ENCODE measurements at places on chromosomes 5 and 9. TPM values are rescaled to one million over a fixed set of nuclear protein-coding genes. Genes with fewer than 3 reads are reported as not detected.

NME5 gene
- not detected for total RNA-seq

- H3K4me3 ChIP-seq: peak overlapping the region; percentile 46
- peak overlapping the region; percentile 94 for H3K27ac ChIP-seq
- peak; percentile 71 for DNase-seq
- H3K4me1 ChIP-seq: peaks cover 64% of the 10 kb centered on the region
- no peaks in the 10 kb centered on the region for H3K36me3 ChIP-seq
Observed at GRCh38 chr5:132268769-132269551, 11.5 kb downstream of the PDLIM4 start.

OTP gene
- total RNA-seq: not detected

COL15A1 gene
- 0.40 TPM for total RNA-seq

GRCh38 chr5:90554358-90555006 lies 4.1 kb upstream of the ADGRV1 start:
- no peak for DNase-seq
- no peak overlapping the region for H3K4me3 ChIP-seq
- H3K4me1 ChIP-seq: no peaks in the 10 kb centered on the region
- H3K36me3 ChIP-seq: no peaks in the 10 kb centered on the region
- peaks cover 29% of the 10 kb centered on the region for H3K27me3 ChIP-seq

DNA sequence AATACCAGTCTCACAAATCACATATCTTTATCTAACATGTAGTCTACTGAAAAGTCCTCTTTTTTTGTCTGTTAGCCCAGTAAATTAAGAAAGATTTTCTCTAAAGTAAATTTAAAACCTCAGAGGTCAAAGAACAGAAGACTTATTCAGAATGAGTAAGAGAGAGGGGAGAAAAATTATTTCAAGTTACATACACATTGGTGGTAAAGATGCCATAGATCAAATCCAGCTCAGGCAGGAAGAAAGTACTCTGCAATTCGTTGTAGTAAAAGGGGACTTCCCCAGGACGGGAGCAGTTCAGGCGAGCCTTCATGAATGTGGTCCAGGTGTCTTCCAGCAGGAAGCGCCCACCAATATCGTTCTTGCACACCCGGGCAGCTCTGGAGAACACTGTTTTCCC lies 344.1 kb downstream of the SEMA5A start:
- H3K36me3 ChIP-seq: peaks cover 28% of the 10 kb centered on the region
- DNase-seq: no peak
- no peaks in the 10 kb centered on the region for H3K27me3 ChIP-seq
- no peak overlapping the region for H3K4me3 ChIP-seq
- peak overlapping the region; percentile 40 for H3K27ac ChIP-seq

GRCh38 chr5:16457853-16458252 lies 7.7 kb downstream of the ZNF622 start:
- peaks cover 41% of the 10 kb centered on the region for H3K36me3 ChIP-seq
- H3K27ac ChIP-seq: peak overlapping the region; percentile 54
- DNase-seq: no peak
- no peak overlapping the region for H3K4me3 ChIP-seq
- H3K27me3 ChIP-seq: peaks cover 1% of the 10 kb centered on the region

PCDHA6 gene
- total RNA-seq: 0.09 TPM

TYRP1 gene
- total RNA-seq: not detected

FEM1C gene
- 12.2 TPM for total RNA-seq

DPP7 gene
- total RNA-seq: 93.6 TPM

GRCh38 chr9:90099262-90099963 lies 494.6 kb downstream of the GADD45G start:
- no peak for DNase-seq
- H3K4me3 ChIP-seq: no peak overlapping the region
- no peak overlapping the region for H3K27ac ChIP-seq
- no peaks in the 10 kb centered on the region for H3K4me1 ChIP-seq

NUTM2F gene
- total RNA-seq: not detected

TXNDC8 gene
- total RNA-seq: not detected

- peaks cover 12% of the 10 kb centered on the region for H3K4me1 ChIP-seq
- H3K36me3 ChIP-seq: peaks cover 22% of the 10 kb centered on the region
- DNase-seq: no peak
Observed at GRCh38 chr5:157650991-157651611, 1.1 kb downstream of the SOX30 start.

- H3K36me3 ChIP-seq: peaks cover 12% of the 10 kb centered on the region
- DNase-seq: no peak
- H3K4me1 ChIP-seq: peaks cover 50% of the 10 kb centered on the region
Observed at GRCh38 chr9:18980189-18980588, 52.8 kb downstream of the SAXO1 start.

UAP1L1 gene
- 10.2 TPM for total RNA-seq

- no peak overlapping the region for H3K4me3 ChIP-seq
- no peak for DNase-seq
- H3K36me3 ChIP-seq: no peaks in the 10 kb centered on the region
- H3K4me1 ChIP-seq: peaks cover 6% of the 10 kb centered on the region
Observed at GRCh38 chr9:118940473-118940872, 428.8 kb downstream of the BRINP1 start.

GRCh38 chr9:99411068-99411467 lies 189.0 kb downstream of the SEC61B start:
- DNase-seq: peak; percentile 48
- H3K4me1 ChIP-seq: peaks cover 31% of the 10 kb centered on the region
- H3K27ac ChIP-seq: no peak overlapping the region
- 0 out of 2 replicates have a peak, but pooled peaks cover 4% of the 10 kb centered on the region for H3K36me3 ChIP-seq

DNA sequence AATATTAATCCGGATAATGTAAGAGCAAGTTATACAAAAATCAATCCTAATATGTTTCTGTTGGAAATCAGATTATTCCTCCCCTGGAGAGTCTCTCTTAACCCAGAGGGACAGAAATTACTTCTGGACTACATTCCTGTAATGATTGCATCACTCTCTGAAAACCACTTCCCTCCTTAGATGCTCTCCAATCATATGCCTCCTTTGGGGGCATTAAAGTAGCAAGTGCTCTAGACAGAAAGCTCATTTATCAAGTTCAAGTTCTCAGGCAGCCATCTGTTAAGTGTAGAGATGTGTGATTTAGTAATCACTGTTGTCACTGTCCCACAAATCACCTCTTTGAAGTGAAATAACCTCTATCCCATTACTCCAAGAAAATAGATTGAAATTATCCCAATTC lies 247.1 kb downstream of the SLCO4C1 start:
- H3K27me3 ChIP-seq: no peaks in the 10 kb centered on the region
- H3K4me1 ChIP-seq: no peaks in the 10 kb centered on the region
- DNase-seq: no peak
- no peaks in the 10 kb centered on the region for H3K36me3 ChIP-seq

DNA sequence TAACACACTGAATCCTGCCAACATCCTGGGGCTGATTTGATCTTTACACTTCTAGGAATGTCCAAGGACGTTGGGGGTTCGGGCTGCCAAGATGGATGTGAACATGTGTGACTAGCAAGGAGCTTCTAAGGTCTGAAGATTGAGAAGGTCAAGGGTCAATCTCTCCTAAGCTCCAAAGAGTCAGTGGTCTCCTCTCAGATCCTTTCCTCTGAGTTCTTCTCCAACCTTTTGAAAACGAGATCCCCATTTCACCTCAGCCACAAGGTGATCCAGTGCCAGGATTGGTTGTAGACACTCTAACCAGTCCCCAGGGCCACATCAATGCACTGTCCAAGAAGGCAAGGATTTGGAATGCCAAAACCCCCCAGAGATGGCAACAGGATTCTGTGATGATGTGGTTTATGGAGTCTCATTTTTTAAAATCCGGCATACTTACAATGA lies 266.8 kb downstream of the NDUFS4 start:
- H3K4me3 ChIP-seq: no peak overlapping the region
- H3K27me3 ChIP-seq: peaks cover 11% of the 10 kb centered on the region

DNA sequence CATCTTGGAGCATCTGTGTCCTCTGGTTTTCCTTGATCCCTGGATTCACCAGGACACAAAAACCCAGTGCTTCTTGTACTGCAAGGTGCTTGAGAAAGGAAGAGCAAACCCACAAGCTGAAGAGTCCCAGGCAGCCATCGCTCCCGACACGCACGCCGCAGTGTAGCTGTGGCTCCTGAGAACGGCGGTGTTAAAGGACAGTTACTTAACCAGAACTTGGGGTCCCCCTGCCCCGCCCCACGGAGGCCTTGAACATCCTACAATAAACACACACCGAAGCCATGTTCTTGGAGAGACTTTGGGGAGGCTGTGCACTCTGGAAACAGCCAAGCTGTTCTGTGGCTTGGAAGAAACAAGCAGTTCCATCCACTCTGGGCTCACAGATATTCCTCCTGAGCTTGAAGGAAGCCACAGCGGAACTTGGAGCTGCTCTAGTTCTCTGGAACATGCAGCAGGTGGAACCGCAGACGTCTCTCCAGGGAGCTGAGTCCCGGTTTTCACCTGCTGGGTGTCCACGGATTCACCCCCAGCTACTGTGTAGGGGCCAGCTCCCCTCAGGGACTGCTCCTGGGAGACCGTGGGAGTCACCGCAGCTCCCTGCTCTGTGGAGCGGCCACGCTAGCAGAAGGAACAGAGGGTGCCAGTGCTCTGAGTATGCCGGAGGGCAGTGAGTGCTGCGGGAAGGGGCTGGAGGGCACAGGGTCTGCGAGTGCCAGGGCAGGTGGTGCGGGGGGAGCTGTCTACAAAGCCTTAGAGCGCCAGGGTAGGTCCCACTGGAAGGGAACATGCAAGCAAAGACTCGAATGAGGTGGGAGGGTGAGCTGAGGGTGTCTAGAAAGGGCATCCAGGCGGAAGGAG lies 107.3 kb downstream of the ADAMTS2 start:
- no peak overlapping the region for H3K27ac ChIP-seq
- no peak for DNase-seq

GRCh38 chr9:23342291-23342690 lies 483.7 kb downstream of the ELAVL2 start:
- H3K27me3 ChIP-seq: no peaks in the 10 kb centered on the region
- no peaks in the 10 kb centered on the region for H3K36me3 ChIP-seq
- no peak for DNase-seq
- no peak overlapping the region for H3K4me3 ChIP-seq

STPG3 gene
- not detected for total RNA-seq

All from HFFc6 (cell line).